ENCODE measurements at places on chromosomes 5 and 9.

DNA sequence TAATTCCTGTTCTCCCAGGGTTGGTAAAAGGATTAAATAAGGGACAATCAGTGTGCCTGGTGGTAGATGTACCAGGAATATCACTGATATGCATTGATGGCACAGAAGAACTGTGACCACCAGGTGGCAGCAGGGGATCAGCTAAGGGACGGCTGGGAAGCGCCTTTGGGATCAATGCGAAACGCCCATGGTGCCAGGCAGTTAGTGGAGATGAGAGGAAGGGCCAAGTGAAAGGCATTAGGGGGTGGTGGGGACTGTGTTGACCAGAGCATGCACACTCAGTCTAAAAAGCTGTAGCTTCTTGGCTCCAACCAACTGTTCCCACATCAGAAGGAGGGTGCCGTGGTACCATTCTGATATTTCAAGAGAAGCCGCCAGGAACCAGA, 55.6 kb downstream of the ARHGEF37 start:
- DNase-seq = peak; percentile 59

DNA sequence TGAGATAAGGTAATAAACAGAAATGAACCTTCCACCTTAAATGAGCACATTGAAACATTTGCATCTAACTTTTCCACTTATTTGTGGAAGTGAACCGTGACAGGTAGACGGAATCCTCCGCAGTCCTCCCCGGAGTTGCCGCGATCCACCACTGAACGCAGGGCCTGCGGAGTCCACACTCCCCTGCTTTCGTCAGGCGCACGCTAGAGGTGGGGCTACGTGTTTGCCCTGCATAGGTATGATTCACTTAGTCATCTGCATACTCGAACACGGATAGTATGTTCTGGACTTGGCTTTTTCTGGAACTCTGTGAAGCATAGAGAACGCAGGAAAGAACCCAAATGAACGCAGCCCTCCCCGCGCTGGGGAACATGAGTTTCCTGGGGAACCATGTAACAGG, 272.8 kb upstream of the IRX4 start:
- no peak for DNase-seq

DNA sequence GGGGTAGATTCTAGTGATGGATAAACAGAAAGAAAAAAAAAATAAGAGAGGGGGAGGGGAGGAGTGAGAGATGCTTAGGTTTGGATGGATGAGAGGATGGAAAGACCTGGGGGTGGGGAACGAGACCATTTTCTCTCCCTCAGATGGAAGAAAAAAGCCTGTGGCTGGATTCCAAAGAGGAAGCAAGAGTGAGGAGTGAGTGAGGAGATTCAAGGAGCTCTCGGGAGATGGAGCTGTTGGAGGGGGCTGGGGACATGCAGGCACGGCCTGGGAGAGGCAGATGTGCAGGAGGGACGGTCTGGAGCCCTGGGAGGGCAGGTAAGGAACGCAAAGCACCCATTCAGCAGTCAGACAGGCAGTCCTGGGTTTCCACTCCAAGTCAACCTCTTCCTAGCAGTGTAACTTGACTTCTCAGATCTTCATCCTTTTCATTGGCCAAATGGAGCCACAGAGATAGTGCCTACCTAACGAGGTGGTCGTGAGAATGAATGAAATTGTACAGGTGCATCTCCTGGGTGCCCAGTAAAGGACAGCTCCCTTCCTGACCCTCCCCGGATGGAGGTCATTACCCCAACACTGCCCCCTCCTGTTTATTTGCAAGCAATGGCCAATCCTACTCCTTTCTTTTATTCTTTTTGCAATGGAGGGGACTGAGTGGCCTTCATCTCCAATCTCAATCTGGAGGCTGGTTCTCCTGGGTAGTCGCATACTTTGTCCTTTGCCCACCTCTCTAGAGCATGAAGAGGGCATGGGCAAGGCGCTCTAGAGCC, 52.2 kb downstream of the PCDH1 start:
- DNase-seq = peak; percentile 17

DNA sequence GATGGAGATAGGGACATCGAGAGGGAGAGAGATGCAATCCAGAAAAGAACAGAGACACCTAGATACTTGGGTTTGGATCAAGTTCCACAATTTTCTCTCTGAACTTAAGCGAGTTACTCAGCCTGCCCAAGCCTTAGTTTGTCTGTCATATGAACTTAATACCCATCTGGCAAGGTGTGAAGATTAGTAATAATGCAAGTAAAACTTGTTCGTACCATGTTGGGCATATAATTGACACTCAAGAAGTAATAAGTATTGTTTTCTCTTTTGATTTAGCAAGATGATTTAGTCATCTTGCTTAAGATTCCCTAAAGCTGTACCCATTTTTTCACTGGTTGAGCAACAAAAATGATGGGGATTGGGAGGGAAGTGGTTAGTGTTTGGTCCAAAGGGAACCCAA, 7.5 kb downstream of the RABGAP1 start:
- DNase-seq = no peak

DNA sequence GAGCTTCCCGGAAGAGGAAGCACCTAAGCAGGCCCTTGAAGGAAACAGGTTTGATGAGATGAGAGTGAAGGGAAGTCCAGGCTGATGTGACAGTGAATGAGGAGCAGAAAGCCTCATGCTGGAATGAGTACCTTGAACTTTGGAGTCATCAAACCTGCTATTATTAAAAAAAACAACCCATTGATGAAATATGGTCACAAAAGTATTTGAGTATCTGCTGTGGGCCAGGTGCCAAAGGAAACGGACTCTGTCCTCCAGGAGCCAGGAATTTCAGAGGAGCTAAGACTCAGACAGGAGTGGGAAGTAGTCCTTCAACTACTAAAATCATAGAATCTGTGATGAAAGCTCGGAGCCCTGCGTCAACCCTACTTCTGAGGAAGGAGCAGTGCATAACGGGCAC, 11.9 kb downstream of the HAND1 start:
- DNase-seq = no peak

DNA sequence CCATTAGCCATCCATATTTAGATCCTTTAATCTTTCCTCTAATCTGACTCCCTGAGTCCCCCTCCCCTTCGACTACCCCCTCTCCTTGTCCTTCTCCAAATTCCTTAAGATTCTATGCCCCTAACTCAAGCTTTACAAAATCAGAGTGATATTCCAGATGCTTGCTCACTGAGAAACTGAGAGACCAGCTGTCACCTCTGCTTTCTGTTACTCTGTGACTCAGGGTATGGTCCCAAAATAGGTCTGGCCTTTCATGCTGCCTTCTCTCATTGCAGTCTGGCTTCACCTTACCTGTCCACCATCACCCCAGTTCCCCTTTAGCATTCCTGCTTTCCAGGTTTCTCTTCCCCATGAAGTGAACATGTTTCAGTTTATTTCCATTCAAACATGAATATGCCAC, 383.3 kb upstream of the SLC30A5 start:
- DNase-seq = no peak

- no peak for DNase-seq
Measured at GRCh38 chr5:179764056-179764455, 29.7 kb upstream of the LTC4S start.

GRCh38 chr9:86246752-86247161, 12.7 kb downstream of the C9orf153 start:
- no peak for DNase-seq

DNA sequence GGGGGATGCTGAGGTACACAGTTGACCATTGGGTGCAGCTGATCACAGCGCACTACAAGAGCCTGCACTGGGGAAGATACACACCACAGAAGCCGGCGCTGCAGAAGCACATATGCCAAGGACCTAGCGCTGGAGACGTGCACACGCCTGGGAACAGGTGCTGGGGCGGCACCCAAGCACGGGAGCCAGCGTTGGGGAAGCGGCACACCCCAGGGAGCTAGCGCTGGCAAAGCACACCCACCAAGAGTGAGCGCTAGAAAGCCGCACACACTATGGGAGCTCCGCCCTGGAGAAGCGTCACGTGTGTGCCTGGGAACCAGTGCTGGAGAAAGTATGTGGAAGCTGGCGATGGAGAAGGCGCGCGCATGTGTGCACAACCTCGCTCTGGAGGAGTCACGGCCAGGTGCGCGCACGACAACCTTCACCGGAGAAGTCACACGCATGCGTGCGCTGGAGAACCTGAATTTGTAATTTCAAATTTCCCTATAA, 4.5 kb downstream of the FANCC start:
- DNase-seq = no peak

DNA sequence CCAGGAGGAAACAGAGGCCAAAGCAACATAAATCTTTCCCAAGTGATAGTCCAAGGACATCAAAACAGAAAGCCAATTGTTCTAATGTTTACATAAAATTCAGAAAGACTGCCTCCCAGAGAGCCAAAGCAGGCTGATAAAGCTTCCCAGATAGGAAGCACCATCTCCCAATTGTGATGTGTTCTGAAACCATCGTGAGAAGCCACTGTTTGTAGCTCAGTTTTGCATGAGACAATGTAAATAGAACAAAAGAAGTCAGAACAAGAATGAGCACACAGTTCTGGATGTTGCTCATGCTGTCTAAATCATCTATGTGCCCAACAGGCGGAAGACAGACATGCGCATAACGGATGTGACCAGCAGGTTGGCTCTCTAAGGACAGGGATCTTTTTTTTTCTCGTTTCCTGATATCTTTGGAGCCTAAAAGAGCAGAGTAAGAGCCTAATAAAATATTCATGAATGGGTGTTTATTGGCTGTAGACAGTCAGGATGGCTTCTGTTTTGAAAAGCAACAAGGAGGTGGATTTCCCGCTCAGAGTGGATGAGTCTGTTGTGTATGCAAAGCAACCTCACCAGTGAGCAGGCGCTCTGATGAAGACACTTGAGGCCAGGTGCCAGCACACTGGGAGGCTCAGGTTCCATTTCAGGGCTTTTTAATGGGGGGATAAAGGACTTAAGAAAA, 113.6 kb downstream of the GNA14 start:
- DNase-seq = no peak

- DNase-seq = no peak
Measured at GRCh38 chr5:85069659-85070640, 685.3 kb upstream of the EDIL3 start.

DNA sequence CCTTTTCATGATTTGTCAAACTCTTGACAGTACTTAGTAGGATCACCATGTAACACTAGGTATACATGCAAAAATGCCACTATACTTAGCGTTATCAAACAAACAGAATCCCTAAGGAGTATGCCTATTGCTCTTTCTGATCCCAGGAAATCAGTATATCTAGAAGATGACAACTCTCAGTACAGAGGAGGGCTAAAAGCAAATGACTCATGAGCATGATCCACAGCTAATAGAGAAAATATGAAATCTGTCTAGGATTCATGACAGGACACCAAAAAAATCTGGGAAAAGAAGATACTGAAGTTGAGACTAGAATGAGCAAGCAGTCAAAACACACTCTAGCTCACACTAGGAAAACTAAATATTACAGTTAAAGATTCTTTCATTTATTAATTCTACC, 89.2 kb downstream of the RAPGEF6 start:
- no peak for DNase-seq

- no peak for DNase-seq
Measured at GRCh38 chr9:31807574-31808256, 576.7 kb upstream of the ACO1 start.

DNA sequence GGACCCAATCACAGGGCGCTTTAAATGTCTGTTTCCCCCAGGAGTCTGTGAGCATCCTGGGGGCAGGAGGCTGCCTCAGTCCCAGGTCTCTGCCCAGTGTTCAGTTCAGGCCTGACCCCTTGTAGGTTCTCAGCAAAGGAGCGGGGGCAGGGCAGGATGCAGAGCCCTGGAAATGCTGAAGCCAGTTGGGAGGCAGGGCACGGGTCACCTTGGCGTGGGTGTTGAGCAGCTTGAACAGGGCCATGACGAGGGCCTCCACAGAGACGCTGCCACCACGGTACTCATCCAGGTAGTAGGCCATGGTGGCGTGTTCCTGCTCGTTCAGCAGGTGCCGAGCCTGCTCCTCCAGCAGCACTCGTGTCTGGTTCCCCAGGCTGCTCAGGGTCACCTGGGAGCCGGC, 36.3 kb upstream of the AKNA start:
- no peak for DNase-seq

DNA sequence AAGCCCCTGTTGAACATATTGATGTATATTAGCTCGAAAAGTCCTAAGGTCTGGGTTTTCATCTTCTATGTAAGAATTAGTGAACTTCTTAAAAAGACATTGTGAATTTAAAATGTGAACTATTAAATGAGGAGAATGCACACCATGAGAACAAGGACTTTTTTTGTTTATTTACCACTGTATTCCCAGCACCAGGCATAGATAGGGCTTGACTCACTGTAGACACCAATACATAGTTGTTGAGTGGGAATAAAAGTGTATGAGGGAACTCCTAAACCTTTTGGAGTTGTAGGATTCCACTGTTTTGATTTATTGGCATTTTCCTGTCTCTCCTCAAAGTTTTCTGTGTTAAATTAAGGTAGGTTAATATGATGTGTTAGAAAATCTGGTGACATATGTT, 40.3 kb downstream of the NNT start:
- no peak for DNase-seq

GRCh38 chr5:74870299-74871067, 4.3 kb upstream of the FAM169A start:
- no peak for DNase-seq

- DNase-seq = no peak
Measured at GRCh38 chr5:123754908-123755307, 242.9 kb downstream of the CSNK1G3 start.

DNA sequence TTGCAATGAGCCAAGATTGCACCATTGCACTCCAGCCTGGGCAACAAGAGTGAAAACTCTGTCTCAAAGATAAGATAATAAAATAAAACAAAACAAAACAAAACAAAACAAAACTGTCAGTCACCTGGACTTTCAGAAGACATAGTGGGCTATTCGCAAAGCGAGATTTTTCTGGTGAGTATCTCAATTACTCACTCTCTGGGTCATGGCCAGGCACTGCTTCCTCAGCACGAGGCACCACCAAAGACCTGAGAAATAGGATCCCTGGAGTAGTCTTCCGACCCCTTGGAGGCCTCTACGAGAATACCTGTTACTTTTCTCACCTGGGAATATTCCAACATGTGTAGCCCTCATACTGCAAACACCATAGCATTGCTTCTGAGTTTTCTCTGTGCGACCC, 201.7 kb upstream of the ZNF618 start:
- DNase-seq = no peak

GRCh38 chr5:179166886-179167841, 107.0 kb downstream of the ZNF354C start:
- peak; percentile 31 for DNase-seq

DNA sequence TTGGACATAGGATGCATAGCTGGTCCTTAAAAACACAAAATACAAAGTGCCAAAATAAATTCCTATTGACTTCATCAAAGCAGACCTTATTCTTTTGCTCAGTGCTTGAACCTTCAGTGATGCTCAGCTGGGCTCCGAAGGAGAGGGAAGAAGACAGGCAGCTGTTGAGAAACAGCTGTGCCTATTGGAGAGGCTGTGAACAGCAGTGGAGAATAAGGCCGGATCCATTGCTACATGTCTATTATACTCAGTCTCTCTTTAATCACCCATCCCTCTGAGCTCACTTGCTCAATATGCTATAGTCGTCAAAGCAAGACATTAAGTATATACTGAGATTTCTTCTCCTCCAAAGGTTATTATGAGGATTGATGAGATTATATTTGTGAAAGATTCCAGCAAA, 174.4 kb downstream of the CHSY3 start:
- DNase-seq = no peak

Data from CD4-positive, alpha-beta T cell treated with Interleukin-2 at 100 ng/mL for 4 hours (primary cell).